ENCODE measurements at places on chromosomes 16 and 17.

GRCh38 chr17:40598619-40599467, 33.6 kb upstream of the CCR7 start:
- no peak for DNase-seq

GRCh38 chr16:14511800-14512135, 118.3 kb downstream of the PARN start:
- no peak for DNase-seq

- peak; percentile 17 for DNase-seq
These were observed 114.9 kb downstream of the PRKCA start for GRCh38 chr17:66417300-66417719.

DNA sequence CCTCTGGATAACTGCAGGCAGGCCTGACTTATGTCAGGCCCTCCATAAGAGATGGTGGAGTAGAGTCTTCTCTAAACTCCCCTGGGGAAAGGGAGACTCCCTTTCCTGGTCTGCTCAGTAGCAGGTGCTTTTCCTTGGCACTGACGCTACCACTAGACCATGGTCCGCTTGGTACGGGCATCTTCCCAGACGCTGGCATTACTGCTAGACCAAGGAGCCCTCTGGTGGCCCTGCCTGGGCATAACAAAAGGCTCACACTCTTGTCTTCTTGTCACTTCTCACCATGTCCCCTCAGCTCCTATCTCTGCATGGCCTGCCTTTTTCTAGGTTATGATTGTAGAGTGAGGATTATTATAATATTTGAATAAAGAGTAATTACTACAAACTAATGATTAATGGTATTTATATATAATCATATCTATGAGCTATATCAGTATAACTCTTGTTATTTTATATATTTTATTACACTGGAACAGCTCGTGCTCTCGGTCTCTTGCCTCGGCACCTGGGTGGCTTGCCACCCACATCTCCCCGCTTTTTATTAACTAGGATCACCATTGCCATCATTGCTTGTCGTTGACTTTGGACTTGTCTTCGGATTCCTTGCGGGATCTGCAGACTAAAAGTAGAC, 59.8 kb upstream of the ARL4D start:
- DNase-seq, result peak; percentile 55

DNA sequence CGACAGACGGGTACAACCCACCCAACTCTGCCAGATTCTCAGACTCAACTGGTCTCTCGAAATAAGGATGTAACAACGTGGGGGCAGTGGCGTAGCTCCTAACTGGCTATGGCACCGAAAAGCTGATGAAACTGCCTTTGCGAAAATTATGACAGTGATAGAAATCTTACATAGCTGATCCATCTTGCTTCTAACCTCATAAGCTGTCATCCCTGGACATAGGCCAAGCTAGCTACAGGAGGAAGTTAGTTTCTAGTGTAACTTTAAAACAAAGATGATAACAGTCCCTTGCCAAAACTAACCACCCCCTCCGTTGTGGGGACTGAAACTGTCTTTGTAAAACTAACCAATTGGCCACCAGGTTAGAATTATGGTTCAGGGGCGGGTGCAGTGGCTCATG, 220.1 kb downstream of the SLC39A11 start:
- no peak for DNase-seq

DNA sequence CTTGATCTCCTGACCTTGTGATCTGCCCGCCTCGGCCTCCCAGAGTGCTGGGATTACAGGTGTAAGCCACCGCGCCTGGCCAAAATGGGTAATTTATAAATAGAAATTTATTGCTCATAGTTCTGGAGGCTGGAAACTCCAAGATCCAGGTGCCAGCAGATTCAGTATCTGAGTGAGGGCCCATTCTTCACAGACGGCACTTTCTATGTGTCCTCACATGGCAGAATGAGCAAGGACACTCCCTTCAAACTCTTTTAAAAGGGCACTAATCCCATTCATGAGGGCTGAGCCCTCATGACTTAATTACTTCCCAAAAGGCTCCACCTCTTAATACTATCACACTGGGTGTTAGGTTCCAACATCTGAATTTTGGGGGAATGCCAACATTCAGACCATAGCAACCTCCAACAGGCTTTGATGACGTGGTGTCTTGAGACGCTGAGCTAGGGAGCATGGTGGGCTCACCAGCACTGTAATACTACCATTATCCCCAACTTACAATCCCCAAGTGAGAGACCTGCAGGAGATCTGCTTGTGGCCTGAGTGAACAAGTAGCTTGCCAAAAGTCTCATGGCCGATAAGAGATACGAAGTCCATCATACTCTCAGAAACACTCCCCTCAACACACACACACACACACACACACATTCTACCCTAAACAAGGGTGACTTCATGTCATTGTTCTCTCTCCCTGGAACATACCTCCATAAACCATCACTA, 8.5 kb downstream of the CMTM4 start:
- DNase-seq, result no peak

DNA sequence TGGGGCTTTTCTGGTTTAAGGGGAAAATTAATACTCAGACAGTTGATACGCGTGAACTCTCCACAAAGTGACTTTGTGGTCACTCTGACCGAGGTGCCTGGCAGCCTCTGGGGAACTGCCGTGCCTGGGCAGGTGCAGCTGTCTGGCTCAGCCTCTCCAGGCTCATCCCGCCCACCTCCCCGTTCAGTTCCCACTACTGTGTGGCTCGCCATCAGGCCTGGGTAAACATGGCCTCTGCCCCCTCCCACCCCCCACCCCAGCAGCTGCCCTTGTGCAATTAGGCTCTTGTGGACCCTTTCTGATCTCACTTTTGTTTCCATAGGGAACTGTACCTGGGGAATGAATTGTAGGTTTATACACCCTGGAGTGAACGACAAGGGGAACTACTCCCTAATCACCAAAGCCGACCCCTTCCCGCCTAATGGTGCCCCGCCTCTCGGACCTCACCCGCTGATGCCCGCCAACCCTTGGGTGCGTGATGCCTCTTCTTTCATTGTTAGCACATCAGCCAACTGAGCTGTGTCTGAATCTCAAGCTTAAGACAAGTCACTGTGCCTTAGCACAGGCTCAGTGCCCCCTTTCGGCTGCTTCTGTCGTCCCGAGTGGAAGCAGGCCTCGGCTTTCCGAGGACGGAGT, 27.8 kb downstream of the ZC3H18 start:
- DNase-seq, result peak; percentile 63

DNA sequence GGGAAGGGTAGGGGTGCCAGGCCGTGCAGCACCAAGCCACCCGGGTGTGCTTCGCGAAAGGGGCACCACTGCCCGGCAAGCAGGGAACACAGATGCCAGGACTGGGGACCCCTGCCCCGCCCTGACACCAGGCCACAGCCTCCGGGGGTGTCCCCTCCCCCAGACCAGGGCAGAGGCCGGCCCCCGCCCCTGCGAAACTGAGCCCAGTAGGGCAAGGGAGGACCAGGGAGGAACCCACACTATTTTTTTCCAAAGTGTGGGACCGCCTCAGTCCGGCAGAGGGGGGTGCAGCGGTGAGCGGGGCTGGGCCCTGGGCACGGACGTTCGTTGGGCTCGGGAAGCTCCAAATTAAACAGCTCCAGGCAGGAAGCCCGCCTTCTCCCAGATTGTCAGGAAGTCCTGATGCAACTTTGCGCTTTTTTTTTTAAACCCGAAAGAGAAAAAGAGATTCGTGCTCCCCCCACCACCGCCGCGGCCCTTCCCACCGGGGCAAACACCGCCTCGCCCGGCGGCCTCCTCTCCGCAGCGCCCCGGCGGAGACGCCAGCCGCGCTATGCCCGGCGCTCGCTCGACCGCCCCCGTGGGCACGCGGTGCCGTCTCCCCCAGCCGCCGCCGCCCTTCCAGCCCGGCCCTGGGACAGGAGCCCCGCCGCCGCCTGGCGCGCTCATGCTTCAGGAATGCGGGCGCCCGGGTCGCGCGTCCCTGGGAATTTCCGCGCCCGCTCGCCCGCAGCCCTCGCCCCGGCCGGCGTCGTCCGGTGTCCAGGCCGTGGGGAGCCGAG, 755 bp downstream of the PIEZO1 start:
- no peak for DNase-seq

DNA sequence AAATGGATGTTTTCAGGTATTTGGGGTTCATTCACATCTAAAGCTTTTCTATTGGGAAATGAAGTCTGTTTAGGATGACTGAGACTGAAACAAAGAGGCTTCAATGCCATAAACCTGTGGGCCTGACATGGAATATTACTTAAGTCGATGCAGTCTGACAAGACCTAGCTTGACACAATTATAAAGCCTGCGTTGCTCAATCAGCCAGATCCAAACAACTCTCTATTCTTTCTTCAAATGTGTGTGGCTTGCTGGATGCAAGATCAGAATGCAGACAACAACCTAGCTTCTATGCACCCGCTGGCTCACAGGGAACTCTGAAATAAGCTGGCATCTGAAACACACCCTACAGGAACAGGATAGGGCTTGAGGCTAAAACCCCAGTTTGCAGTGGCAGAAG, 40.0 kb downstream of the RFFL start:
- DNase-seq, result no peak

Data from NCI-H146 (cell line).